ENCODE measurements at places on chromosomes 16 and 17. TPM values are rescaled to one million over a fixed set of nuclear protein-coding genes. Genes with fewer than 3 reads are reported as not detected.

- DNase-seq: no peak
Measured at GRCh38 chr17:3722716-3723115, 987 bp upstream of the HASPIN start.

DNA sequence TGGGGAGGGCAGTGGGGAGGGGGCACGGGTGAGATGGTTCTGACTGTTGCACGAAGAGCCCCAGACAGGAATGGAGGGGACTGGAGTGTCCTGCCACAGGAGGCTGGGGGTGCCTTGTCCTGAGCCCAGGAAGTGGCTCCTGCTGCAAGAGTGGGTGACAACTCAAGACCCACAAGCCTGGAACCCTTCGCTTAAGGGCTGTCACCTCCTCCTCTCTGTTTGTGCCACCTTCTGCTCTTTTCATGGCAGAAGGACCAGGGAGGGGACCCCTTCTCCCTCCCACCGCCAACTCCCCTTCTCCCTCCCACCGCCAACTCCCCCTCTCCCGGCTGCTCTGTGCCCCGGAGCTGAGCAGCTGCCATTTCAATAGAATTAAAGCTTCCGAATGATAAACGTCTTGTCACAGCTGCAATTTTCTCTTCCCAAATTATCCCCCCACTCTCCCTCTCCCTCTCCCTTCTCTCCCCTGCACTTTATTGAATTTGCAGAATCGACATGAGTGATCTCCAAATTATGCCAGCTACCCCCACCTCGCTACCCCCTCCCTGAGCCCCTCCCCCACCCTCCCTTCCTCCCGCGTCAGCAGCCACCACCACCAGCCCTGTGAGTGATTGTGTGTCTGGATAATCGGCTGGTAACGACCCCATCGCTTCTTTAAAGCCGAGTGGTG lies 13.7 kb downstream of the GJD3 start:
- no peak for DNase-seq

GRCh38 chr16:74734361-74735161 lies 33.9 kb upstream of the MLKL start:
- DNase-seq: no peak

Gene DOC2B
- 3.0 TPM for total RNA-seq

Gene WFIKKN2
- not detected for total RNA-seq

DNA sequence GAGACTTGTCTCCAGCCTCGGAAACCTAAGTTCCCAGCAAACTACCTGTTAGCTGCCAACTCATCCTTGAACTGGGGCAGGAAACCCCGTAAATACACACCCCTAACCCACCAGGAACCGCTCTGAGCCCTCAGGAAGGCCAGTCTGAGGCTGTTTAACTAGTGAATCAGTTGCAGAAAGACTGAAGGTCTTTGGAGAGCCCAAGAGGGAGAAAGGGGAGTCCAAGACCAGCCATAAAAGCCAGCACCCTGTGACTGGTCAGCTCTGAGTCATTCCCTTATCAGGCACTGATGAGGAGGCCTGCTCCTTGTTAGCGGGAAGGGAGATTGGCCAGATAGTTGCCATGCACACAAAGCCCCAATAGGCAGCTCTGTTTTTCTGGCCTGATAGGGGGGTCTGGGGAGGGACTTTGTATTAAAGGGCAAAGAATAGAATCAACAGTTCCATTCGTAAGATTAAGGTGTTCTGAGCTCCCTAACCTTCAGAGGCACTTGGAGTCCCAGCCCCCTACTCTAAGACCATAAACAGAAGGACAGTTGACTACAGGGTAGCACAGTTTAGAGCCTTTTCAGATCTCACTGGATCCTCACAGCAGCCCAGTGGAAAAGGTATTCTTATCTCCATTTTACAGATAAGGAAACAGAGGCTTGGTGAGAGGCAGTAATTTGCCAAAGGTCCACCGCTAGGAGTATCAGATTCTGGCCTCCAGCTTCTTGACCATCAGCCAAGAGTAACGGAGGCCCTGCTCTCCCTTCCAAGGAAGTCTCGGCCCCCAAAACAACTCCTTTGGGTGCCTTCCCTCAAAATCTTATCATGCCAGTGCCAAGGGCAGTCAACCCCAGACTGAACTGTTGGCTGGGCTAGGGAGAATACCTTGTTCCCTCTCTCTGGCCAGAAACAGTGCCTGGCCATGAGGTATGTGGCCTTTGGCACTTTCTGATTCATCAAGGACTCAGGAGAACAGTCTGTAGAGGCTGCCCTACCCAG lies 2.2 kb upstream of the KRT19 start:
- no peak for DNase-seq

DNA sequence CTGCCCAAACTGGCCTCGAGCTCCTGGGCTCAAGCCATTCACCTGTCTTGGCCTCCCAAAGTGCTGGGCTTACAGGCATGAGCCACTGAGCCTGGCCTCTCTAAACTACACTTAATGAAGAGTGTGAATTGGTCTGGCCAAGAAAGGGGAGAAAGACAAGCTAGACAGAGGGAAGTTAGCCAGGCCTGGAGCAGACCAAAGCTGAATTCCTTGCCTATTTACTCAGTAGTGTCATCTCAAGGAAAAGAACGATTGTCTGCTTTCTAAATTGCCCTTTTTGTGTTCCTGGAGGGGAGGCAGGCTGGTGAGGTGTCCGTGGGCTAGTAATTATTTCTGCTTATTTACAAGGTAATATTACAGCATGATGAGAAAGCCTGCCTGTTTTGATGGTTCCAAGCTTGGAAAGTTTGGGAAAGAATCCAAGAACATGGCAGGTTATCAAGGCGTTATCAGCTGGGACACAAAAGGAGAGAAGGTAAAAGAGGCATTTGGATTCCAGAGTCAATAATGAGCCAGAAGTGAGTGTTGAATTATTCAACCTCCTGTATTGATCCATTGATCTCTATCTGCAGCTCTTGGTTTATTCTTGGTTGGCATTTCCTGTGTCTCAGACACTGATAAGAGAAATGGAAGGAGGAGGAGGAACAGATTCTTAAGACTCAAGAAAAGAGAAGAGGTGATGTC lies 6.3 kb upstream of the CBFB start:
- no peak for DNase-seq

DNA sequence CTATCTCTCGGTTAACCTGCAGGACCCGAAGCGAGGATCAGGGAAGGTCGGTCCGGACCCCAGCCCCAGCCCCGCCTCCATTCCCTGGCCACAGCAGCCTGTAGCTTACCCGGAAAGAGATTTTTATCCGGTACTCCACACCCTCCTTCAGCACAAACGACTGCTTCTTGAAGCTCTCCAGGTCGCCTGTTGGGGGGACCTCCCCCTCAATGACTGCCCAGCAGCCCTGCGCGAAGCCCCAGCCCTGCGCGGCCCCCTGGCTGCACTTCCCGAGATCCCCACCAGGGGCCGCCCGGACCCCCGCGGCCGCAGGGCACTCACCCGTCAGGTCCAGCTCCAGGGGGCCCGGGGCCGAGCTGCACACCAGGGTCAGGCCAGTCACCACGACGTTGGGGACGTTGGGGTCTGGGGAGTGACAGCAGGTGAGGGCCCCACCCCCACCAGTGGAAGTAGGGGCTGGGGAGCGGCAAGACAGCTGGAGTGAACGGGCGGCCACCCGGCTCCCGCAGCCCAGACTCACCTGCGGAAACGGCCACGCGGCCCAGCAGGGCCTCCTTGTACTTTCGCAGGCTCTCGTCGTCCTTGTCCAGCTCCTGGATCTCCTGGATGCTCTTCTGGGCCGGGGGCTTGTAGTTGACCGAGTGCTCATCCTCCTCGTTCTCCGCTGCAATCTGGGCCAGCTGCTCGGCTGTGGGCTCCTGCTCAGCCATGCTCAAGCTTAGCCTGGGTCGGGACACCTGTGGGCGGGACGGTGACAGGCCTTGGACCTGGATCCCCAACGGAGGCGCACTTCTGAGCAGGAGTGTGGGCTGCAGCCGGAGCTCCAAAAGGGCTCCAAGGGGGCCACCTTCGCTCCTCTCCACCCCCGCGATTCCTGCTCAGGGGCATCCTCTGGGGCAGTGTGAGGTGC lies 1.7 kb downstream of the ARHGDIA start:
- DNase-seq: peak; percentile 88

- peak; percentile 63 for DNase-seq
Measured at GRCh38 chr17:44829523-44830358, at the start of gene GJC1. TSS of gene GJC1 (minus strand) at chr17:44830287. CDS start at chr17:44805817, 24,470 bp downstream.

Gene TBC1D3I
- 0.39 TPM for total RNA-seq

- no peak for DNase-seq
Measured at GRCh38 chr17:30248786-30249185, 13.3 kb upstream of the SLC6A4 start.

Gene RAB37
- total RNA-seq: 24.3 TPM

DNA sequence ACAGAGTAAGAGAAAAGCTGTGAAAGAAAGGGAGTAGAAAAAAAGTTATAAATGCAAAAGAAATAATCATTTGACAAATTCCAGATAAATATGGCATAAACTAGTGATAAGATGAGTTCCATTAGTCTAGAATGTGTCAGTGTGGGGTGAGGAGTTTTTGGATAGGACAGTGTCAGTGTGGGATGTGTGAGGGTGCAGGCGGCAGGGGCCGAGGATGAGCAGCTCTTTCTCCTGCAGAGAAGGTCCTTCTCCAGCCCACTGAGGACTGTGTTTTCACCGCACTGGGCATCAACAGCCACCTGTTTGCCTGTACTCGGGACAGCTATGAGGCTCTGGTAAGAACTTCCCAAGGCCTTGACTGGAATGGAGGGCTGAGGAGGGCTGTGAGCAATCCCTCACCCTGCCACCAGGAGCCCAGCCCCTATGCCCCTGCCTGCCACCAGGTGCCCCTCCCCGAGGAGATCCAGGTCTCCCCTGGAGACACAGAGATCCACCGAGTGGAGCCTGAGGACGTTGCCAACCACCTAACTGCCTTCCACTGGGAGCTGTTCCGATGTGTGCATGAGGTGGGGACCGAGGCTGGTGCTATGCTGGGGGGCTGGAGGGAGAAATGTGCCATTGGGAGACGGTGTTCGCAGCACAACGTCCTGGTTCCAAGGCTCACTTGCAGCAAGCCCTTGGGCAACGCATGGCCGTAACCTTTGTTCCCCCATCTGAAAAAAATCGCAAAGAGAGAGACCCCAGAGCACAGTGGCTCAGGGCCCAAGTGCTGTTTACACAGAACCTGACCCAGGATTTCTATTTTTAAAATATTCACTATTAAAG lies 13.1 kb downstream of the RAPGEFL1 start:
- no peak for DNase-seq

Gene MPP2
- 1.1 TPM for total RNA-seq

Gene CTRB2
- total RNA-seq: 11.8 TPM

DNA sequence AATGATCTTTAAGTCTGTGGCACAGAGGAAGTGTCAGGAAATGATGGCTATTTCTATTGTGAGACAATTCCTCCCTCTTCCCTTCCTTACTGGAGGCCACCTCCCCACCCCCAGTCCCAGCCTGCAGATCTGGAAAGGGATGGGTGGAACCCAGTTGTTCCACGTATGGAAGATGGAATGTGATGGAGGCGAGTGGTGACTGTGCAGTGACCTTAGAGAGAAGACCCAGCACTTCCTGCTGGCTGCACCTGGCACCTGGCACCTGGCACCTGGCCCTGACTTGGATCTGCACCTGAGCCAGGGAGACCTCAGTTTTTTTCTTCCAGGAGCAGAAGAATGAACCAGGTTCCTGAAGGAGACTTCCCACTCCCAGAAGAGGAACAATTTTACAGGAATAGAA lies 33.0 kb upstream of the TMC5 start:
- DNase-seq: no peak

Gene GP1BA
- 3.1 TPM for total RNA-seq

Gene SUMO2
- 284 TPM for total RNA-seq
